Activated CD8-positive, alpha-beta memory T cell treated with anti-CD3 and anti-CD28 coated beads, Interleukin-2, amount 50 U/mL, for 48 hours (primary cell): ENCODE measurements at places on chromosomes 2 and 18.

GRCh38 chr18:37179384-37179783, 350.5 kb downstream of the KIAA1328 start:
- no peak for DNase-seq

GRCh38 chr2:41871080-41871479, 176.7 kb upstream of the PKDCC start:
- DNase-seq = no peak

- no peak for DNase-seq
Observed at GRCh38 chr2:189421644-189422043, 19.6 kb upstream of the WDR75 start.

DNA sequence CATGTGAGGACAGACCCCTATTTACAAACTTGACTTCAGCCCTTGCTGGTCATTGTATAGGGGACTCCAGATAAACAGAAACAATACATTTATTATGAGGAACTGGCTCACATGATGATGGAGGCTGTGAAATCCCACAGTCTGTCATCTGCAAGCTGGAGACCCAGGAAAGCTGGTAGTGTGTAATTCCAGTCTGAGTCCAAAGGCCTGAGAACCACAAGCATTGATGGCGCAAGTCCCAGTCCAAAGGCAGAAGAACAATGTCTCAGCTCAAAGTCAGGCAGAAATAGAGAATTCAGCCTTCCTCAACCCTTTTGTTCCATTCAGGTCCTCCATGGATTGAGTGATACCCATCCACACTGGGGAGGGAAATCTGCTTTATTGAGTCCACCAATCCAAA, 28.1 kb upstream of the SPP2 start:
- no peak for DNase-seq

GRCh38 chr2:195642027-195642678, 14.9 kb upstream of the SLC39A10 start:
- DNase-seq = no peak
